GM23248 (cell line): ENCODE measurements at places on chromosomes 7 and 10.

- DNase-seq, result no peak
These were observed 196.1 kb downstream of the MACC1 start for GRCh38 chr7:20021066-20021465.

DNA sequence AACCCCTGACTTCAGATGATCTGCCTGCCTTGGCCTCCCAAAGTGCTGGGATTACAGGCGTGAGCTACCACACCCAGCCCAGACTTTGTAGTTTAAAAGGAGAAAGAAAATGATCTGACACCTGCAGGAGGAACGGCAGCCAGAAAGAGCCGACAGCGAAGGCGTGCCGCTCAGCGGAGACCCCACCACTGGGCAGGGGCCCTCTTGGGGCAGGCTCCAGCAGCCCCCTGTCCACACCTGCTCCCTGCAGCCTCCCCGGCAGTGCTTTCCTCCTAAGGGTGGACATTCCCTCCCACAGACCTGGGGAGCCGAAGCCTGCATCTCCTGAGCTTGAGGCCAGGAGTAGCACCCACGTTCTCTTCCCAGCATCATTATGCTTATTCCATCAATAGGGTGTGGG, 19.2 kb upstream of the CNPY1 start:
- no peak for DNase-seq

GRCh38 chr10:132715776-132716680, 69.9 kb downstream of the NKX6-2 start:
- DNase-seq, result no peak

- no peak for DNase-seq
These were observed 49.7 kb downstream of the CUZD1 start for GRCh38 chr10:122795924-122796323.

- DNase-seq, result no peak
These were observed 3.2 kb downstream of the GNB2 start for GRCh38 chr7:100676501-100677306.
